ENCODE measurements at places on chromosomes 12 and 14.

DNA sequence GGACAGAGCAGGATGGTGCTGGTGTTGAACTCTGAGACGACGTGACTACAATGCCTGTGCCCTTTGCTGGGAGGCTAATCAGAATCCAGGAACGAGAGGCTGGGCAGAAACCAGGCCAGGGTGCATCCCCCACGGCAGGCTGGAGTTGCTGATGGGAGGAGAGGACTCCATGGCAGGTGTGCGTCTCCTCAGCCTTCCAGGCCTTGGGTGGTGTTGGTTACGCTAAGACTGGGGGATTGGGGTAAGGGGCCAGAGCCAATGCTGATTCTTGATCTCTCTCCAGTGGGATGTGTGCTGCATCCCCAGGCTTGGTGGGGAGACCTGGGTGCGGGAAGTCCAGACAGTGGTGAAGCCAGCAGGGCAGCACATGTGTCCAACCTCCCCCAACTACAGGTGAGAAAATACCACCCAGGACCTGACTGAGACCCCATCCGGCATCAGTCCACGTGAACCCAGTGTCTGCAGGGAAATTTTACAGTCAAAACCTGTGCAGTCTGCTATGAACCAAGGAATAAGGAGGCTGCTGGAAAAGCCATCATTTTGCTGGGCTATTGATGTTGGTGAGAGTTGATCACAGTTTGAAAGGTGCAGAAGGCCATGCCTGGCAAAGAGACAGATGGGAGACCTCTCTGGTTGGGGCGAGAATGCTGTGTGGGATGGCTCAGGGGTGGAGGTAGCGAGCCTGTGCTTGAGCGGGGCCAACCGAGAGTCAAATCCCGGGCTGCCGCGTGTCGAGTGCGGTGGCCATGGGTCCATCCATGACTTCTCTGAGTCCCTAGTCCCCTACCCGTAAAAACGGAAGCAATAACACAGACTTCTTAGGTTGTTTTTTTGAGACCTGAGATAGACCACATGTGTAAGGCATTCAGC is 89.8 kb downstream of the NTF3 start:
- DNase-seq: no peak

- DNase-seq: no peak
Measured at GRCh38 chr12:43148691-43149090, 403.3 kb downstream of the ADAMTS20 start.

DNA sequence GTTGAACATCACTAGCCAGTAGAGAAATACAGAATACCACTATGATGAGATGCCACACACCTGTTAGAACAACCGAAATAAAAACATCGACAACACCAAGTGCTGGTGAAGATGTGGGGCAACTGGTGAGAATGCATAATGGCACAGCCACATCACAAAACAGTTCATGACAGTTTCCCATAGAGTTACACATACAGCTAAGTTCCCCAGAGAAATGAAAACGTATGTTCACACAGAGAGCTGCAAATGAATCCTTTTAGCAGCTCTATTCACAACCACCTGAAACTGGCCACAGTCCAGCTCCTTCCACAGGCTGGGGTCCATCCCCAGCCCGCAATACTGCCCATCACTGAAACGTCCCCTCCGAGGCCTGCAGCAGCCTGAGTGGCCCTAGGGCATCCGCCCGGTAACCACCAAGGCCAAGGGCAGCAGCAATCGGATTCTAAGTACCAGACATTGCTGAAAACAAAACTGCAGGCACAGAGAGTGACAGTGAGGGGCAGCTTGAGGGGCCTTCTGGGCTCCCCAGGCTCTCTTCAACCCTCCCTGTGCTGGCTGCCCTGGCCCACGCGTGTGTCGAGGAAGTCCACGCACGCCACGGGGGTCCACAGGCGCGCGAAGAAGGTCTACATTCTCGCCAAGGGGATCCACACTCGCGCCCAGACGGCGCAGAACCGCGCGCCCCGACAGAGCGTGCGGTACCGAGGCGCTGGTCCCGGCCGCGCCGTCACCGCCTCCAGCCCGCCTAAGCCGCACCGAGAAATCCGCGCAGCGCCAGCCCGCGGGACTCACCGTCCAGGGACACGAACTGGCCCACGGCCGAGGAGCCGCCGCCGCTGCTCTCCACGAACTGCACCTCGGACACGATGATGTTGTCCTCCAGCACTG is 903 bp downstream of the BRF1 start:
- DNase-seq: no peak

DNA sequence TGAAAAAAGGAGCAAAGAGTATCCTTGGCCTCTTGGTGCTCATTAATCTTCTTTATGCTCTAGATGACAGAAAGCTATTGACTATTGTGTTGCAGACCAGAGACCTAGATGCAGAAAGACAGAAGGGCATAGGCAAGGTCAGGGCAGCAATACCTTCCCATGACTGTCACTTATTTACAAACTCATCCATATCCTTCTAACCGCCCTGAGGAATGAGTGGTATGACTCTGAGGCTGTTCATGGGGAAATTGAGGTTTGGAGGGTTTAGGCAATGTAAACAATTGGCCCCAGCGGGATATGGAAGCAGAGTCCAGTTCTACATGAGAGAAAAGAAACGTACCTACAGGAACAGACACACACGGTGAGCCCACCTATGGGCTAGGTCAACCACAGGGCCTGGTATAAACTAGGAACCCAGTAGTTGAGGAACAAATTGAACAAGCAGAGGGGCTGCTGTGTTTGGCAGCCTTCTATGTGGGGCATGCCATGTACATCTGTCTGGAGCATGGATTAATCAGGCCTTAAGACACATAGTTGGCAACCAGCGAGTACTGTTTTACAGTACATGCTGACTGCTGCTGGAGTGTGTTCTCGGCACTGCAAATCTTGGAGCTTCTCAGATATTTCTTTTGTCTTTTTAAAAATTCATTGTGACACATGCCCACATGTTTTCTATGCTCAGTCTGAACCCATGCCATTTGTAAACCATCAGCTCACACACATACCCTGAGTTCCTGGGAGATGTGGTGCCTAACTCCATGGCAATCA is 159.7 kb upstream of the NTF3 start:
- DNase-seq: no peak

DNA sequence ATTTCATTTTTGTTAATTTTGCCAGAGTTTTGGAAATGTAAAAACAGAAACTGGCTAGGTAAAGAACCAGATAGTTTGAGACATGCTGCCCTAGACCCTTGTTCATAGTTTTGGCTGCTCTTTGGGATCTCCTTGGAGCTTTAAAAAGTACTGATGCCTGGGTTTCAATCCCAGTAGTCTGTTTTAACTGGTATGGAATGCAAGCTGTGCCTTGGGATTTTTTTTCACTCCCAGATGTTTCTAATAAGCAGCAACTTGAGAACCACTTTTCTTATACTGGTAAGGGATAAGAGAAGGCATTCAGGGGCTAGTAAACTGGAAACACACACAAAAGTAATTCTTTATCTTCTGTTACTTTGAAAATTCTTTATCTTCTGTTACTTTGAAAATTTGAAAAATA is 18.8 kb downstream of the SLC35F4 start:
- DNase-seq: no peak

Measured in suppressor macrophage treated with lipopolysaccharide for 4 hours (primary cell).